OCI-LY7 (cell line): ENCODE measurements at places on chromosomes 13 and 19.

DNA sequence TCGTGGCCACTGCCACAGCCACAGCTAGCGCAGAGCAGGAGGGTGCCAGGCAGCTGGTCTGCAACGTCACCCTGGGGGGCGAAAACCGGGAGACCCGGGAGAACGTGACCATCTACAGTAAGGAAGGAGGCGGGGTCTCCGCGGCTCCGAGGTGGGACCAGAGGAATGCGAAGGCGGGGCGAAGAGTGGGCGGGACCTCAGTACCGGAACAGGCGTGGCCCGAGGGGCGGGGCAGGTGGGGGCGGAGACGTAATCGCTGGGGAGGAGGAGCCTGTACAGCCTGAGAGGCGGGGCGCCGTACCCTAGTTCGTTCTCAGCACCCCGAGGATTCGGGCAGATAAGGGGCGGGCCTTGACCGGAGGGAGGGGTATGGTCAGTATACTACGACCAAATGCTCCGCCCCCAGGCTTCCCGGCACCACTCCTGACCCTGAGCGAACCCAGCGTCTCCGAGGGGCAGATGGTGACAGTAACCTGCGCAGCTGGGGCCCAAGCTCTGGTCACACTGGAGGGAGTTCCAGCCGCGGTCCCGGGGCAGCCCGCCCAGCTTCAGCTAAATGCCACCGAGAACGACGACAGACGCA, 2.5 kb downstream of the ICAM5 start:
- peak; percentile 81 for DNase-seq

GRCh38 chr13:96274046-96274445, 184.1 kb downstream of the HS6ST3 start:
- no peak for DNase-seq

- DNase-seq, result no peak
Measured at GRCh38 chr13:23966691-23967615, 69.7 kb upstream of the C1QTNF9B start.

GRCh38 chr19:27935669-27936068, 1277.3 kb downstream of the UQCRFS1 start:
- DNase-seq, result no peak

GRCh38 chr13:59360108-59360507, 803.6 kb downstream of the DIAPH3 start:
- DNase-seq, result no peak

DNA sequence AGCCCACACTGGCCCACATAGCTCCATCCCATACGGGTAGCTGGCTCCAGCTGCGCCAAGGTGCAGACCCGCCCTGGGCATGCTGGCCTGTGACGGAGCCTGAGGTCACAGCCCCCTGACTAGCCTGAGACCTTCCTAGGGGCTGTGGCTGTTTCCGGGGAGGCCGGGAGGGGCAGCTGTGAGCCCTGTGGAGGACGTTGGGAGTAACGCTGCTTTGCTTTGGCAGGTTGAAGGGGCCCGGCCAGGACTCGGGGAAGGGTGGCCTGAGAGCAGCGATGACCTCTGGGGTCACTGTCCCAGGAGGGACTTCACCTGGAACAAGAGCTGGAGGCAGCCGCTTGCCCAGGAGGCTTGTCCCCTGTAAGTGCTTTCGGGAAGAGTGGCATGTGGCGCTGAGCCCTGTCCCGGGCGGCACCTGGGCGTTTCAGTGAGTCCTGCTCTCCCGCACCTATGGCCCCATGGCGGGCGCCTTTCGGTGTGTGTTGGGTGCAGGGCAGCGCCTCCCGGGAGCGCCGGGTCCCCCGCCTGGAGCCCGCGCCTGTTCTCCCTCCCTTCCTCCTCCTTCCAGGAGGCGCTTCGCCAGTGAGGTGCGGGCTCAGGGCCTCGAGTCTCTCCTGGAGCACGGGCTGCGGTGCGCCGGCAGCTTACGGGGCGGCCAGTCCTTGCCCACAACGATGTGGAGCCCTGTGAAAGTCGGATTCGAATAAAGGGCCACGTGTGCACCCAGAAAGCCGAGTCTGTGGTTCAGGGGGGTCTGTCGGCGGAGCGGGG, 1.1 kb upstream of the FAM174C start:
- no peak for DNase-seq

DNA sequence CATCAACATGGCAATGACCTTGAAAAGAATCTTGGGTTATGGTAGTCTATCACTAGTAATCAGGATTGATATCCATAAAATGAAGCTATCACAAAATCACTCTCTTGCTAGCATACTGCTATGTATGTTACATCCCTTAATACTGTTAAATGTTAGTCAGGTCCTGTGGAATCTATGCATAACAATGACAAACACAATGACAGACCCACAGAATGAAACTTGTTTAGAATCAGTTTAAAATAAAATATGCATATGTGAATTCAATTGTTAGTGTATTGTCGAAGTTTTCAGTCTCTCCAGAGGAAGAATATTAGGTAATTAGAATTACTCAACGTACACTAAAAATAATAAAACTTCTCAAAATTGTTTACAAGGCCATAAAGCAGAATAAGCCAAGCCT, 137.6 kb downstream of the DACH1 start:
- DNase-seq, result no peak

GRCh38 chr13:23754506-23754905, 134.7 kb downstream of the MIPEP start:
- no peak for DNase-seq

DNA sequence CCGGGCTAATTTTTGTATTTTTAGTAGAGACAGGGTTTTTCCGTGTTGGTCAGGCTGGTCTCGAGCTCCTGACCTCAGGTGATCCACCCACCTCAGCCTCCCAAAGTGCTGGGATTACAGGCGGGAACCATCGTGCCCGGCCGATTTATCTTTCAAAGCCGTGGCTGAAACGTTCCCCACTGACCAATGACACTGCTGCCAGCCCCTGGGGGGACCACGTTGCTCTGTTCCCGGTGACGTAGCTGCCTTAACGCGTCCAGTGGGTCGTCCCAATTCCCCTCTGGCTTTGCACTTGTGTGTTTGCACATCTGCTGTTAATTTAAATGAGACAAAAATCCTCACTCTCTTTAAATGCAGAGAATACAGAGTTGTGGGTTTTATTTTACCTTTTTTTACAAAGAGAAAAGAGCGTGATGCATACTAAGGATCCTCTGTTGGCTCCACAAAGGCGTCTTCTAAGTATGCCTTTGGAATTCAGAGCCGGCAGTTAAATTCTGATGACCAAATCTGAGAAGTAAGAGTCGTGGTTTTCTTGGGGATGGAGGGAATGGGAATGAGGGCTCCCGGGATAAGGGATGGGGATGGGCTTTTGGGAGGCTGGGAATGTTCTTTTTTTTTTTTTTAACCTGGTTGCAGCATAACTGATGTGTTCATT, 18.6 kb upstream of the LMTK3 start:
- DNase-seq, result no peak

DNA sequence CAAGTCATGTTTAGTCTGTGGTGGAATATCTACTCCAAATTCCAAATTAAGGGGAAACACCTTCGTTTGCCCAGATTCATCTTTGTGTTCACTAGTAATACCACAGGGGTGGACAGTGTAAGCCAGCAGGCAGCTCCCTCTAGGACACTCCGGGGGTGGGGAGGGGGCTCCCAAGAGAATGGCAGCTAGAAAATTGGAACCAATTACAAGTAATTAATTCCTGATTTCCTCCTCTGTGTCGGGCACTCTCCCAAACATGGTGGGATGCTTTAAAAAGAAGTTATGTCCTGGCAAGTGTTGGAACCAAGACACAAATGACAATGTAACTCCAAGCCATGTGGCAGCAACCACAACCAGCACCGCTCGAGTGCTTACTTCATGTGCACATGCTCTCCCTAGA, 5.9 kb downstream of the COL4A1 start:
- DNase-seq, result no peak

GRCh38 chr19:35544110-35544802, 1.2 kb upstream of the TMEM147 start:
- DNase-seq, result no peak

GRCh38 chr13:112821340-112822055, 131.7 kb downstream of the ATP11A start:
- no peak for DNase-seq

- DNase-seq, result no peak
Measured at GRCh38 chr13:112079696-112080095, 12.7 kb downstream of the SOX1 start.

- DNase-seq, result no peak
Measured at GRCh38 chr19:53594811-53595509, 36.8 kb upstream of the DPRX start.

DNA sequence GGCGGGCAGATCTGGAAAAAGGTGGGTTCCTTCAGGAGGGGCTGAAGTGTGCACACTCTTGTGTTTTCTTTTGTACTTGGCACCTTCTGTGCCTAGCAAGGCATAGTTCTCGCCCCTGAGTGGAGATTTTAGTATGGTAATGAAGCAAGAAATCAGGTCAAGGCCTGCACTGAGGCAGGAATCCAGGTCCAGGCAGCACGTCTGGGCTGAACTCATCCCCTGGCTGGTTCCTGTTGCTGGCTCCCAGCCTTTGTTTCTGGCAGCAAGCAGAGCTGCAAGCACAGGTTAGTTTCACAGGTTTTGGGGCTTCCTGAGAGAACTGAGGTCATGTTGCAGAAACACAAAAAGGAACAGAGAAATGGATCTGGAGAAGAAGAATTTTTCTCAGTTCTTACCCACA, 21.2 kb downstream of the SIGLEC7 start:
- DNase-seq, result no peak

DNA sequence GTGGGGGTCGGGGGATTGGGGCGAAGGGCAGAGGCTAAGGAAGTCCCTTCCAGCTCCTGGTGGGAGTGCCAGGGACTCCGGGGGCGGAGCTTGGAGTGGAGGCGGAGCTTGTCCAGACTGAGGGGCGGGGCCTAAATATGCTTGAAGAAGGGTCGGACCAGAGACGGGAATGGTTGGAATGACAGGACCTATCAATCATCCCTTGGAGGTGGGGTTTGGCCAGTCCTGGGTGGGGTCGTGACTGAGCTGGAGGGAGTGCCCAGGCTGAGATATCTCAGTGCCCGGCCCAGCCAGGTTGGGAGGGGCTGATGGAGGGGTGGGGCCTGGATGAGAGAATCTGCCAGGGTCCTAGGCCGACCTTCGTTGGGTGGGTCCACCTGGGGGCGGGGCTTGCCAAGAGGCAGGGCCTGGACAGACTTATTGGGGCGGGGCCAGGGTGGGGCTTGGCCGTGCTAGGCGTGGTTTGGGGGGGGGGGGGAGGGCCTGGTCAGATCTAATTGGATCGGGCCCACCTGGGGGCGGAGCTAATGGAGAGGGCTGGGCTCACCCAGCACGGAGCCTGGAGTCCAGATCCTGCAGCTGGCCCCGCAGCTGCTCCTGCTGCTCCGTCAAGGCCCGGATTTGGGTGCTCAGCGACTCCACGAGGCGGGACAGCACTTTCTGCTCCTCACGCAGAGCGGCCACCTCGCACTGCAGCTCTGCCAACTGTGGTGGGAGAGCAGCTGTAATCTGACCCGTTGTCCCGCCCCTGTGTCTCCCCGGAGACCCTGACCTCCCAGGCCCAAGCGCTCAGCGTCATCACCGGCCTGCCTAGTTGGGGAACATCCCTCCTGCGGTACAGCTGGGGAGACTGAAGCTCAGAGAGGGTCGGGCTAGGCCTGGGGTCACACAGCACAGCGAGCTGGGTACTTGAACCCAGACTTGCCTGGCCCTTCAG, 2.6 kb upstream of the WIZ start:
- peak; percentile 74 for DNase-seq

DNA sequence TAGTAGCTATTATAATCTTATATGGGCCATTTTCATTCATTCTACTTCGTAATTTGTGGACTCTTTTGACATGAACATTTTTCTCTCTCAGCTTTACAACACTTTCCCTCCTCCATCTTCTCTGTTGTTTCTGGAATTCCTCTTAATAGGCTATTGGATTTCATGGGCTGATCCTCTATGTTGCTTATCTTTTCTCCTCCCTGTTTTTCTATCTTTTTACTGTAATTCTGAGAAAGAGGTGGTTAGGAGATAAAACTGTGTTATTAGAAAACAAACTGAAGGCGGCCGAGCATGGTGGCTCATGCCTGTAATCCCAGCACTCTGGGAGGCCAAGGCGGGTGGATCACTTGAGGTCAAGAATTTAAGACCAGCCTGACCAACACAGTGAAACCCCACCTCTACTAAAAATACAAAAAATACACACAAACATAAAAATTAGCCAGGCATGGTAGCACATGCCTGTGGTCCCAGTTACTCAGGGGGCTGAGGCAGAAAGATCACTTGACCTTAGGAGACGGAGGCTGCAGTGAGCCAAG, 188.1 kb downstream of the UGGT2 start:
- DNase-seq, result no peak

- DNase-seq, result peak; percentile 25
Measured at GRCh38 chr13:64993514-64994164, 2236.5 kb downstream of the PCDH9 start.

DNA sequence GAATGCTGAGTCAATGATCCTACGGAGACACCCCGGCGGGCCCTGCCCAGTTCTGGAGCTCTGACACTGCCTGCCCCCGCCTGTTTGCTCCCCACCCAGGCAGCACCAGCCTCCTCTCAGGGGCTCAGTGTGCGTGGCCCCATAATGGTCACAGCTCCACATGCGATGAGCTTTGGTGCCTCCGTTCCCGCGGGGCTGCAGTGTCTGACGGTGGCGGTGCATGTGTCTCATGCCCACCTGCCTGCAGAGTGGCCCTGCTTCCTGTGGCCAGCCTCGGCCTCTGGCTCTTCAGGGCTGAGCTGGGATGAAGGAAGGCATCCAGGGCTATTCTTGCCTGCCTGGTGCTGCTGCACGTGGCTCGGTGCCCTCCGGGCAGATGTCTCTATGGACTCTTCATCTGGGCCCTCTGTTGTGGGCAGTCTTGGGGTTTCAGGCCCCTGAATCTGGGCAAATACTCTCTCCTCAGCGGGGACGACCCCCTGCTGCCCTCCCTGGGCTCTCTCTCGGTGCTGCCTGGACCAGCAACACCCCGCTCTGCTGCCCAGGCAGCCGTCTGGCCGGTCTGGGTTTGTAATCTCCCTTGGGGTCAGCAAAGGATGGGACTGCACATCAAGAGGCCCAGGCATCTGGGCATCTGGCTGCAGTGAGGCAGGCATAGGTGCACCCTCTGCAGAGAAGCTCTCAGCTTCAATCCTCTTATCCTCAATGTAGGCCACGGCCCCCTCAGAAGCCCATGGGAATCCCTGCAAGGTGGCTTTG, 19.3 kb upstream of the TMEM255B start:
- no peak for DNase-seq

DNA sequence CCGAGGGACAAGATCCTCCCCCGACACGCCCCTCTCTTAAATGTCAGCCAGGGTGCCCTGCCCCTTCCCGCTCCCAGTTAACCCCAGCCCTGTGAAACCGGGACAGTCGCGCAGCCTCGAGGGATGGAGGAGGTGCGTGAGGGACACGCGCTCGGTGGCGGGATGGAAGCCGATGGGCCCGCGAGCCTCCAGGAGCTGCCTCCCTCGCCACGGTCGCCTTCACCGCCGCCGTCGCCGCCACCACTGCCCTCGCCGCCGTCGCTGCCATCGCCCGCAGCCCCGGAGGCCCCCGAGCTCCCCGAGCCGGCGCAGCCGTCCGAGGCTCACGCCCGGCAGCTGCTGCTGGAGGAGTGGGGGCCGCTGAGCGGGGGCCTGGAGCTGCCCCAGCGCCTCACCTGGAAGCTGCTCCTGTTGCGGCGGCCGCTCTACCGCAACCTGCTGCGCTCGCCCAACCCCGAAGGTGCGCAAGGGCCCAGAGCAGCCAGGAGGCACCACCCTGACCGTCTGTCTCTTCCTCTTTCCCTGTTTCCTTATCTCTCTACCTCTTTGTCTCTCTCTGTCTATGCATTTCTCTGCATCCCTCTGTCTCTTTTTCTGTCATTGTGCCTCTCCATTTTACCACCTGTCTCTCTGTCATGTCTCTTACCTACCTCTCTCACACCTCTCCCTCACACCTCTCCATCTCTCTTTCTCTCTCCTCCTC, at the start of gene NCCRP1:
Gene NCCRP1, plus strand, starts transcription at position 105 of the 703 bp plus-strand sequence. Its CDS starts 19 bp downstream, at position 124.
- no peak for DNase-seq
